T-helper 22 cell (primary cell): ENCODE measurements at places on chromosomes 1 and 21.
A peak's percentile ranks its signal among the peaks of the same experiment; 100 is the strongest.

DNA sequence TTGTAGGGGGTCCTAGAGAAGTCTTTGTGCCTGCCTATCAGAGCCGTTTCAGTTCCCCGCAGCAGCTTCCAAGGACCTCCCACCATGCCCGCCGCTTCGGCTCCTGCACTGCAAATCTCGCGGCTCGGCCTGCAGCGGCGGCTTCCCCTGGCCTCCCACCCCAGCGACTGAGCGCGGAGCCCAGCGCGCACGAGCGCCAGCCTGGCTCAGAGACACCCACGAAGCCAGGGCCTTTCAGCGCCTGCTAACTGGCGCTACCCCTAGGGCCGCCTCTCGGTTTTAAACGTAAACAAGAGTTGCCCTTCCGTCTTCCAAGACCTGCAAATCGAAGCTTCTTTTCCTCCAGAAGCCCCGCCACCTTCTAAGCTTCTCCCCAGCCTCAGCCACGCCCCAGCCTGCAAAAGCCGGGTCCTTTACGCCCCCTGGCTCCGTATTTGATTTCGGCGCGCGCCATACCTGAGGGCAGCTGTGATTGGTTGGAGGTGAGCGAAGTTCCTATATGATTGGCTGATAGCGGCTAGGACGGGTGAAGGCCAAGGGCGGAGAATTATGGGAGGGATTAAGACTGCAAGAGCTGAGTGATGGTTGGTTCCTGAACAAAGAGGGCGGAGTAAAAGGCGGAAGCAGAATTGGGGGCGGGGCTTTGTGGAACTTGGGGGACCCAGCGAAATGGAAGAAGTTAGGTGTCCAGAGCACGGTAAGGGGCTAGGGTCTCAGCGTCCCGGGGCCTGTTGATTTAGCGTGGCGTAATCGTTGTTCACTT is at the start of gene TTF2:
Gene TTF2, plus strand, starts transcription at position 649 of the 763 bp plus-strand sequence. Its CDS starts 21 bp downstream, at position 670.
- peak; percentile 93 for DNase-seq

- no peak for DNase-seq
These were observed 16.7 kb downstream of the ABCG1 start for GRCh38 chr21:42235593-42235992.

- DNase-seq, result no peak
These were observed 4.6 kb downstream of the KLHDC8A start for GRCh38 chr1:205351984-205352713.

GRCh38 chr1:55048453-55049270 is 9.3 kb downstream of the PCSK9 start:
- no peak for DNase-seq

- no peak for DNase-seq
These were observed 49.5 kb downstream of the ATP6V1G3 start for GRCh38 chr1:198491028-198491427.

DNA sequence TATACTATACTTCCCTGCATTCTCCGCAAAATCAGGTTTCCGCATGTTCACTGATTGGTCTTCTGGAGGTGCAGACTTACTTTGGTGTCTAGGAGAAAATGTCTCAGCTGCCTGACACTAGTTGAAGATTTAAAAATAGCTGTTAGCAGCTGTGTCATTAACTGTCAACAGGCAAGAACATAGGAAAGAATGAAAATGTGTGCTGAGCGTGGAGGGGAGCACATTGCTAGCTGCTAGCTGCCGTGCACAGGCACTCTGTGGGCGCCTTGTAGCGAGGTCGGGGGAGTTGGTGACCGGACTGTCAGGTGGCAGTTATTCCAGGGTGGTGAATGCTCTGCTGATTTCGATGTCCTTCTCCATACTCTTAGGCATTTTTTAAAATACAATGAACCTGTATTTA is 5.2 kb downstream of the FAAH start:
- DNase-seq, result no peak

DNA sequence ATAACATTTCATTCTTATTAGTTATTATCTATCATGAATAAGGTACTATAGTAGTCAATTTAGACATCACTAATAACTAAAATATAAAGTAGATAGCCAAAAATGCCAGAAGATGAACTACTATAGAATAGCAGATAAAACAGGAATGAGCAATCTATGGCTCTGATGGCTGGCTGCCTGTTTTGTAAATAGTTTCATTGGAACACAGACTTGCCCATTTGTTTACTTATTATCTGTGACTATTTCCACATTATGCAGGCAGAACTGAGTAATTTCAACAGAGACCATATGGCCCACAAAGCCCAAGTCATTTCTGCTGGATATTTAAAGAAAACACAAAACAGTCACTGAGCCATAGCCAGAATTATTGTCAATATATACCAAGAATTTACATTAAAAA is 222.1 kb downstream of the COL24A1 start:
- no peak for DNase-seq

GRCh38 chr1:211520641-211521040 is 28.7 kb upstream of the RD3 start:
- DNase-seq, result no peak

GRCh38 chr1:171160639-171161354 is 24.3 kb upstream of the FMO2 start:
- no peak for DNase-seq

GRCh38 chr1:165856606-165857005 is 29.2 kb downstream of the UCK2 start:
- DNase-seq, result no peak

DNA sequence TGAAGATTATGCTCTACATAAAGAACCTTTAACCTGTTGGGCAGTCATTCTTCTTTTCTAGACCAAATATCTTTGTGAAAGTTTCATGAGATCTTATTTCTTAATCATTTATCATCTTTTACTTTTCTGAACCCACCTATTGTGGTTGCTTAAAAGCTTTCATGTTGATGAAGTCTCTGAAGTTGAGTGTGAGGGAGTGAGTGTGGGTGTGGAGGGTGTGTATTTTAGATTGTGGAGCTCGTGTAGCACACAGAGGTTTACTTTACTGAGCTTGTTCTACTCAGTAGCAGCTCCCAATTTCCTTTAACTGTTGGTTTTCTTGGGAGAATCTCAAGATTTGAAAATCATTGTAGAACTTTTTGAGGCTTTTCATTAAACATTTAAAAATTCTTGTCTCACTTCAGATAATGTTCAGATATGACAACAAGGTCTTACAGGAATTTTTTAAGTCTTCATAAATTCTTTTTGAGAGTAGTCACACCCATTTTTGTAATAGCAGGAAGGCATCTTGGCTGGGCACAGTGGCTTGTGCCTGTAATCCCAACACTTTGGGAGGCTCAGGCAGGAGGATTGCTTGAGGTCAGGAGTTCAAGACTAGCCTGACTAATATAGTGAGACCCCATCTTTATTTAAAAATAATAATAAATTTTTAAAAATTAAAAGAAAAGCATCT is 17.0 kb downstream of the SRRM1 start:
- DNase-seq, result no peak

GRCh38 chr1:212864201-212864600 is 6.1 kb downstream of the FLVCR1 start:
- DNase-seq, result no peak
